ENCODE measurements at places on chromosomes 5 and 9. TPM values are rescaled to one million over a fixed set of nuclear protein-coding genes. Genes with fewer than 3 reads are reported as not detected.

The DAB2IP gene
- 49.1 TPM for total RNA-seq

The PAX5 gene
- not detected for total RNA-seq

The LCN10 gene
- total RNA-seq, result 1.4 TPM

The SCGB3A2 gene
- total RNA-seq, result not detected

The MSMP gene
- not detected for total RNA-seq

- DNase-seq, result no peak
Observed at GRCh38 chr5:36158144-36158543, 6.2 kb downstream of the SKP2 start.

GRCh38 chr5:100823812-100824211, 79.3 kb downstream of the ST8SIA4 start:
- DNase-seq, result no peak

DNA sequence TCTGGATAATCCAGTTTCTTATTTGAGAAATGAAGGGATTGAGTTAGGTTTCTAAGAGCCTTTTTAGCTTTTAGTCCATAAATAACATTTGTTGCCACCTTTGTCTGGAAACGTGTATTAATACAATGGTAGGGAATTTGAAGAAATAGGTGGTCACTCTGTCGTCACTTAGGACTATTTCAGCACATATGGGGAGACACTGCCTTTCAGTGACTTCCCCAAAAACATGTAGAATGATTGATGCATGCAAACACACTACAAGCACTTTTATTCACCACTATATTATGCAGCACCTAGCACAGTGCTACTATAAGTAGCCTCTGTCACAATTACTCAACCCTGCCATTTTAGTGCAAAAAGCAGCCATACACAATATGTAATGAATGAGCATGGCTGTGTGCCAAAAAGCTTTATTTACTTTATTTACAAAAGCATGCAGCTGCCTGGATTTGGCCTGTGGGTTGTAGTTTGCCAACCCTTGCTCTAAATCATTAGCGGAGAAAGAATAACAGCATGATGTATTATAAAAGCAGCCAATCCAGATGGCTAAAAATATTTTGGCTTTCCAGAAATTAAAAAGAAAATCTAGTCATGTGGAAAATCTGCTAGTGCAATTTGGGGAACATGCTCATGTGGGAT, 154.2 kb upstream of the HMHB1 start:
- DNase-seq, result no peak

DNA sequence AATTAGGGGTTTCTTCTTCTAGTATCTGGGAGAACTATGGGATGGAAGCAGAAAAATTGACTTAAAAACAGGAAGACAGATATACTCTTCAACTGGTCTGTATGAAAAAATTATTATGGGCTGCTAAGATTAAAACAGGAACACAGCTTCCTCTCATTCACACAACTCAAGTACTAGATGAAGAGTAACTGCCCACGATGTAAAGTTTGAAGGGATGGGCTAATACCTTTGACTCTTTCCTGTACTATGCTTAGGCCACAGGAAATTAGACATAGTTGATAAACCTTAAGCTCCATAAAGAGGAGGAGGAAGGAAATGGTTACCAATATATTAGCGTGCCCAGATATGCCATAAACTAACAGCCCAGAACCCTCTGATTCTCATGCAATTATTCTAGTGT, 88.6 kb downstream of the ANKRD31 start:
- DNase-seq, result no peak

GRCh38 chr5:115379622-115380344, 83.3 kb upstream of the CCDC112 start:
- DNase-seq, result no peak

GRCh38 chr9:84493284-84493947, 152.9 kb upstream of the SLC28A3 start:
- DNase-seq, result no peak

DNA sequence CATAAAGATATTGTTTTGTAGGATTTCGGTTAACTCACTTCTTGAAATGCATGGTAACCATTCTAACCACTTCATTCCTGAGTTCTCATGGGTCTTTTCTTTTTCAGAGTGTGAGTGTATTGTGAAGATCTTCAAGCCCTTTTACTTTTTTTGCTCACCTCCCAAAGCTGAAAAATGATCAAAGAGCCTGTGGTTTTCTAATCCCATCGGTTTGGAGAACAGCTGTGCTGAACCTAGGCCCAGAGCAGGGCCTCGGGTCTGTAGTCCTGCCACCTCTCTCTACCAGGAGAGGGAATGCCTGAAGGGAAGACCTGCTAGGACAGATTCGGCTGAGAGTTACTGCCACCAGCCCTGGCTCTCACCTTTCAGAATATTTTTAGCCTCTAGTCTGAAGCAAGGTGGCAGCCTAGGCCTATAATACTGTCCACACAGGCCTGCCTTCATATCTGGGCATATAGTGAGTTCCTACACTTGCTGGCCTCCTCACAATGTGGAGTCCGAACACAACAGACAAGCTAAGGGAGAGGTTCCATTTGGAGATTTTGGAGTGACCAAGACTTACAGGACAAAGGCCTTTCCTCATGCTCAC, 13.8 kb downstream of the RGMB start:
- peak; percentile 69 for DNase-seq

DNA sequence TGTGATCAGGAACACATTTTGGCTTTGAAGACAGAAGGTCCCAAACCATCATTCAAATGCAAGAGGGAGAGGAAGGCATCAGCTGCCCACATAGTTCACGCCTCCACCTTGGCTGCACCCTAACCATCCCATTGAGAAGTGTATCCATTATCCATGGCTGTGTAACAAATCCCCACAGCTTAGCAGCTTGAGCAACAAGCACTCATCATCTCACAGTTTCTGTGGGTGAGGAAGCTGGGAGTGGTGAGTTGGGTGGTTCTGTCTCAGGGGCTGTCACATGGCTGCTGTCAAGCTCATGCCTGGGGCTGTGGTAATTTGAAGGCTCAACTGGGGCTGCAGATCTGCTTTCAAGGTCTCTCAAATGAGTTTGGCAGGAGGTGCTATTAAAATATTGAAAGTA, 23.0 kb upstream of the CEP72 start:
- DNase-seq, result no peak

DNA sequence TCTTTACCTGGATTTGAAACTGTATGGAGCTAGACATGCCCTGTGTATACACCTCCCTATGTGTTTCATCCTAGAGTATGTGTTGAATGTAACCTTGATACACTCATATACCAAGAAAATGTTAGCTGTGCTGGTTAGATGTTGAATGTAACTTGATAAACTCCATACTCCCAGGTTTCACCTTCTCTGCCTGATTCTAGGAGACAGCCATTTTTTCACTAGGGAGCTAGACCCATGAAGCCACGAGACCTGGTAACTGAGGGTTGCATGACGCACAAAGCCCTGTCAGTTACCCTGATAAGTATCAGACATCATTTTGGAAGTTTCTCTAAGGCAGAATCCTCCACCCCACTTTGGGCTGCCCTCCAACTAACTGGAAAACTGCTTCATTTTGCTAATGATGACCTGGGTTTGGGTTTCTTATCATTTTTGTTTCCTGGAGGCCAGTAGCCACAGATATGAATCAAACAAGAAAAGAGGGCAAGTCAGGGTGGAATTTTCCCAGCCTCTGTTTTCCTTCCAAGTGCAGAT, 478.5 kb upstream of the KIF2A start:
- DNase-seq, result no peak

GRCh38 chr9:15711931-15712330, 159.1 kb downstream of the CCDC171 start:
- DNase-seq, result no peak

DNA sequence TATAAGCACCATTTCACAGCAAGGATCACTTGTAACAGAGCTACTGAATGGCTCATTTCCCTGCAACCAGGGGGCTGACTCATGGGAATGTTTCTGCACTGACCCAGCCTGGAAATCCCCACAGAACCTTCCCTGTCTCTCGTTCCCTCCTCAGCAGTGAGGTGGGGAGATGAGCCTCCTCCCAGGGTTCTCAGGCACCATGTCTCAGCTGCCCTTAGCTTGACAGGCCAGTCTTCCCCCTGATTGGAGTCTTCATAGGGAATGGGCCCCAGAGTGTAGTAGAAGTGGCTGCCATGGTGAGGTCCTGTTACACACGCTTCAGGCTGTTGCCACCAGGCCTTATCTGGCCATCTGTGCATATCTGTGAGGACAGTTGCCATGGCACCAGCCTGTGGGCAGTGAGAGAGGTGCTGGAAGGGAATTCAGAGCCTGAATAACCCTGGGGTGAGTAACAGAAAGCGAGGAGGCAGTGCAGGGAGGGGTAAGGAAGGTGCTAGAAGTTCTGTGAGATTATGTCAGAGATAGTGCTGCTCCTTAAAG, 324.4 kb downstream of the ENC1 start:
- DNase-seq, result no peak

- peak; percentile 85 for DNase-seq
Observed at GRCh38 chr5:140548300-140548688, 832 bp downstream of the EIF4EBP3 start.

DNA sequence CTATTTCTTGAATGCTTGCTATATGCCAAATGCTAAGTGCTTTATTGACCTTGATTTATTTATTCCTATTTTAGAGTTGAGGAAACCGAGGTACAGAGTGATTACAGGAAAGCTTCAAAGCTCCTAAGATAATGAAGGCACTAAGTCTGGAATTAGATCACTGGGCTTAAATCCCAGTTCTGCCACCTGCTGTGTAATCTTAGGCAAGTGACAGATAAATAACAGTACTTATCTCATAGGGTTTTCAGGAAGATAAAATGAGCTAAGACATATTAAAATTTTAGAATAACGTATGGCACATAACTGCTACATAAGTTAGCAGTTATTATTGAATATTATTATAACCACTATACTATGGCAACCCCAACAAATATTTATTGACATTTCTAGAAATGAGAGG, 843.8 kb downstream of the DTWD2 start:
- DNase-seq, result no peak

DNA sequence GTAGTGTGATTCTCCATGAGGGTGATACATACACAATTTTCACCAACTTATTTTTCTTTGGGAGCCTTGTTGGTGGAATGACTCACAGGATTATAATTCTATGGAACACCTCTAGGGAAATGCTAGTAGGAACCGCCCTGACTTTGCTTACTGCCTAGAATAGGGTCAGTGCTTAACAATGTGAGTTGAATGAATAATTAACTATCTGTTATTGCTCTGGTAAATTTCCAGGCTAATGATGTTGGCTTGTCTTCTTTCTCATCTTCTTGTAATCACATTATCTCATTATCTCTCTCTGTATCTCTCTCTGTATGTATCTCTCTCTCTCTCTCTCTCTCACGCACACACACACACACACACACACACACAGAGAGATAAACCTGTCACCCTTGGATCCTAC, 291.1 kb downstream of the TRIM32 start:
- DNase-seq, result no peak

All from gastrocnemius medialis (tissue), 4 donors.